ENCODE measurements at places on chromosomes 1 and 21.
A peak's percentile ranks its signal among the peaks of the same experiment; 100 is the strongest.

- DNase-seq = no peak
These were observed 213.2 kb upstream of the JUN start for GRCh38 chr1:58997060-58997411.

GRCh38 chr1:156385534-156386031 is 16.6 kb downstream of the RHBG start:
- peak; percentile 19 for DNase-seq

GRCh38 chr1:50553921-50554320 is 130.7 kb upstream of the DMRTA2 start:
- DNase-seq = no peak

DNA sequence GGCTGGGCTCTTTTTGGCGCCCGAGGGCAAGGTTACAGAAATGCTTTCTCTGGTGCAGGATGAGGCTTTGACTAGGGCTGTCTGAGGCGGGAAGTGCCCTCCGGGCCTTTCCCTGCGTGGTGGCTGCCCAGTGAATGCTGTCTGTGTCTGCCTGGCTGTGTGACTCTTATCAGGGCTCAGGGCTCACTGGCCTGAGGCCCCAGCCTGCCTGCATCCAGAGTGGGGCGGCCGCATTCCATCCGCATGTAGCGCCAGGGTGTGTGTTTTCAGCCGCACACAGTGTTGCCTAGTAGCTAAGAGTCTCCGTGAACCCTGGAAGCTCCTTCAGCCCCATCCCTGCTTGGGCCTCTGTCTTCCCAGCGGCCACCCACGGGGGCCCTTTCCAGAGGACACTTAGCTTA is 59.1 kb downstream of the FAAP20 start:
- no peak for DNase-seq

GRCh38 chr1:67174716-67175284 is 8.5 kb downstream of the IL23R start:
- no peak for DNase-seq

- no peak for DNase-seq
These were observed 34.6 kb upstream of the ADAMTS5 start for GRCh38 chr21:27001526-27001925.

GRCh38 chr1:232293361-232293760 is 336.6 kb downstream of the SIPA1L2 start:
- DNase-seq = no peak

- DNase-seq = no peak
These were observed 45.7 kb downstream of the PSMG1 start for GRCh38 chr21:39137248-39138178.

GRCh38 chr1:234862944-234863515 is 253.1 kb upstream of the IRF2BP2 start:
- DNase-seq = peak; percentile 82

DNA sequence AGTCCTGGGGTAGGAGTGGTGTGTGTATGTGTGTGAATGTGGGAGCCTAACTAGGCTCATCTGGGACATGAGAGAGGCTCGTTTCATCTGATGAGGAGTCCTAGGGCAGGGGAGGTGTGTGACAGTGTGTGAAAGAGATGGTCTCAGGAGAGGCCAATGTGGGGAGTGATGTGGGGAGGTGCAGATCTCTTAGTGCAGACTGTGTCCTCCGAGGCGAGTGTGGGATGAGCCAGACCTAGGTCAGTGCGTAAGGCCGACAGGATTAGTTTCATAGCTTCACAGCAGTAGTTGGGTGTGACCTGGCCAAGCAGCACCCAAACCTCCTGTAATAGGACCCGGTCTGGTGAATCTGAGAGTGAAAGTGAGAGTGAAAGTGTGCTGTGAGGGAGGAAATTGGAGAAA is 94.7 kb downstream of the LIPI start:
- DNase-seq = no peak

Data from pulmonary artery endothelial cell (primary cell).